Effector memory CD8-positive, alpha-beta T cell (primary cell): ENCODE measurements at places on chromosomes 7 and 10.

DNA sequence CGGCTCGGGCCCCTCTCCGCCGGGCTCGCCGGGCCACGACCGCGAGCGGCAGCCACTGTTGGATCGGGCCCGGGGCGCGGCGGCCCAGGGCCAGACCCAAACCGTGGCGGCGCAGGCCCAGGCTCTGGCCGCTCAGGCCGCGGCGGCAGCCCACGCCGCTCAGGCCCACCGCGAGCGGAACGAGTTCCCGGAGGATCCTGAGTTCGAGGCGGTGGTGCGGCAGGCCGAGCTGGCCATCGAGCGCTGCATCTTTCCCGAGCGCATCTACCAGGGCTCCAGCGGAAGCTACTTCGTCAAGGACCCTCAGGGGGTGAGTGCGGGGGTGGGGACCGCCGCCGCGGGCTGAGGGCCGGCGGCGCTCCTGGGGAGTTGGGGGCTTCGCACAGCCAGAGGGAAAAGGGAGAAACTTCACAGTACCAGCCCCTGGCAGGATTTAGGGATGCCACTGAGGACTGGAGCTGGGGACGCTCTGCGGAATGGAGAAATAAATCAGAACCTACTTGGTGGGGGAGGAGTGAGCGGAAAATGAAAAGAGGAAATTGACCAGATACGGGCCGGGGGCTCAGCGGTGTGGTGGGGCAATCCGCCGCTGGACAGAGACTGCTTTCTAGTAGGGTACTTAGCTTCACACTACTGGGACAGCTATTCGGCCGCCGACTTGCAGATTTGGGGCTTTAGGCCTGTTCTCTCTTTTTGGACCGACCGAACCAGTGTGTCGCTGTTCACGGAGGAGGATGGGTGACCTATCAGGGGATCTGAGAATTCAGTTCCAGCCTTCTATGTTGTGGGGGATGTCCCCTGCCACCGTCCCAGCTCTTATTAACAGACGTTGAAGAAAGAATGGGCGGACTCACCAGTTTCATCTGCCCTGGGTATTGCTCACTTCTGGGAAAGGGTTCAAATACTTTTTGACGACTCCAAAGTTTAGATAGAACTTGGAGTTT lies 669 bp downstream of the PI4K2A start:
- peak; percentile 10 for DNase-seq

GRCh38 chr7:108307595-108307994 lies 148.6 kb downstream of the NRCAM start:
- no peak for DNase-seq

DNA sequence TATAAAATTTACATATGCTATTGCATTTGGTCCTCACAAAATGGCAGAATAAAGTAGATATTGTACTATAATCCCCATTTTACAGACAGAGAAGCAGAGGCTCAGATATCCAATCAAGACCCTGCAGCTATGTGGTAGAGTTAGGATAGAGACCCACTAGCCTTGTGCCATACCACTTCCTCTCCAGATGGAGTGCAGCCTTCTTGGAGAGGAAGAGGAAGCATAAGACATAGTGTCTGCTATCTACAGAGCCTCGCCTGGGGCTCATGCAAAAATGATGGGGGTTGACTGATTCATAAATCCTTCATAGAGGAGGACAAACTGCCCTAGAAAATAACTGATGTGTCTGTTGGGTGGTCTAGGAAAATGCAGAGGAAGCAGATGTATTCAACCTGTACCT lies 447.3 kb downstream of the KCNMA1 start:
- no peak for DNase-seq

- no peak for DNase-seq
Measured at GRCh38 chr7:75762350-75762917, 9.6 kb downstream of the CCL26 start.

- no peak for DNase-seq
Measured at GRCh38 chr10:34231441-34232180, 583.5 kb downstream of the PARD3 start.
